Activated naive CD4-positive, alpha-beta T cell treated with anti-CD3 and anti-CD28 coated beads for 36 hours (primary cell): ENCODE measurements at places on chromosomes 2 and 18.

GRCh38 chr2:31274401-31275075, 40.6 kb downstream of the EHD3 start:
- no peak for DNase-seq

- DNase-seq: no peak
Observed at GRCh38 chr2:2229626-2230432, 101.2 kb downstream of the MYT1L start.

DNA sequence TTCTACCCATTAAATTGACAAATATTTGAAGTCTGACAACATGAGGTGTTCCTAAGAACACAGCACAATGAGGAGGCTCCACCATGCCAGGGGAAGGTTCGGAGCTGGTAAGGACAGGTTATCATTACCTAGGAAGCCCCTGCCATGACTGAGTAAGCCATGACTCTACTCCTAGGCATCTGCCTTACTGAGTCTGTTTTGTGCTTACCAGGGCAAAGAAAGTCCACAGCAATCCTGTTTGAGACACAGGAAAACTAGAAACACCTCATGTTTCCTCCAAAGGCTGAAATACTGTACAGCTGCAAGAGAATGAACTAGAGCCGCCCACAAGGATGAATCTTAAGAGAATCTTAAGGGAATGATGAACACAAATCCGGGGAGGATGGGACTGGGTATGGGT, 11.6 kb downstream of the TGFBRAP1 start:
- DNase-seq: no peak

DNA sequence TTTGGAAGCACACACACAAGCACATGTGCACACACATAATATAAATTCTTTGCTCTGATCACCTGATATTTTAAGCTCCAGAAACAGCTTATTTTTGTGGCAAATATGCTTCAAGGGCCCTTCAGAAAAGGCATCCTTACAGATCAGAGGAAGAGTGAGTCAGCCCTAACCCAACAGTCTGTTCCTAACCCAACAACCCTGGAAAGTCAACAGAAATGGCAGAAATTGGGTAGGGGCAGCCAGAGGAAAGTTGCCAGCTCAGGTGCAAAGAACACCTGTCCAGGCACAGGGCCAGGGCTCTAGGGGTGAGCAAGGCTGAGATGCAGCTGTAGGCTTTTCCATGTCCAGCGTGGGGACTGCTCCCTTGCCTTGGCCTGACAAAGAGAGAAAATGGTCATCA, 6.4 kb upstream of the NCKAP5 start:
- DNase-seq: no peak

DNA sequence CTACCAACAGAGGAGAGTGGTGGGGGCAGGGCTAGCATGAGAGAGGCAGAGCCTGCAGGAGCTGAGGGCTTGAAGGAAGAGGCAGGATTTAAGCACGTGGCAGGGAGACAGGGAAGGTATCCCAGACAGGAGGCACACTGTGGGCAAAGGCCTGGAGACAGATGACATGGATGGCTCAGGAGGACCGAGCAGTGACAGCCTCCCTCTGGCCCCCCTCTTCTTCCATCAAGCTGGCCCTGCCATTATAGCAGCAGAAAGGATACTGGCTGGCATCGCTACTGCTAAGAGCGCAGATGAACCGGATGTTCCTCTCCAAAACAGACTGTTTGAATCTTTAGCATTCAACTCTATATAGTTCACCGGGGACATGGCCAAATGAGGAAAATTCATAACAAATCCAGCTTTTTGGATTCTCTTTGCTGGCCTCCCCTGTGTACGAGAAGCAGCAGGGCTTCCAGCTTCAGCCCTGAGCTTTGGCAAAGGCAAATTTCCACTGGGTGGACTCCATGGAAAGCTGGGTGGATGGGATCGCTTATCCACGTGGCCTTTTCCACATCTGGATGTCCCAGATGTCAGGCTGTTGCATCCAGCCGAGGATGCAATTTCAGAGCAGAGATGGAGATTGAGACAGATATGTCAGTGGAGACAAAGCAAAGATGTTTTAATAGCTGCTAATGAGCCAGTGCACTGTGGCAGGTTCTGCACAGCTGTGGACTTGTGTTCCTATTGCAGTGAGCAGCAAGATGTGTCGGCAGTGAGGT, 36.2 kb downstream of the CAPN13 start:
- DNase-seq: no peak

DNA sequence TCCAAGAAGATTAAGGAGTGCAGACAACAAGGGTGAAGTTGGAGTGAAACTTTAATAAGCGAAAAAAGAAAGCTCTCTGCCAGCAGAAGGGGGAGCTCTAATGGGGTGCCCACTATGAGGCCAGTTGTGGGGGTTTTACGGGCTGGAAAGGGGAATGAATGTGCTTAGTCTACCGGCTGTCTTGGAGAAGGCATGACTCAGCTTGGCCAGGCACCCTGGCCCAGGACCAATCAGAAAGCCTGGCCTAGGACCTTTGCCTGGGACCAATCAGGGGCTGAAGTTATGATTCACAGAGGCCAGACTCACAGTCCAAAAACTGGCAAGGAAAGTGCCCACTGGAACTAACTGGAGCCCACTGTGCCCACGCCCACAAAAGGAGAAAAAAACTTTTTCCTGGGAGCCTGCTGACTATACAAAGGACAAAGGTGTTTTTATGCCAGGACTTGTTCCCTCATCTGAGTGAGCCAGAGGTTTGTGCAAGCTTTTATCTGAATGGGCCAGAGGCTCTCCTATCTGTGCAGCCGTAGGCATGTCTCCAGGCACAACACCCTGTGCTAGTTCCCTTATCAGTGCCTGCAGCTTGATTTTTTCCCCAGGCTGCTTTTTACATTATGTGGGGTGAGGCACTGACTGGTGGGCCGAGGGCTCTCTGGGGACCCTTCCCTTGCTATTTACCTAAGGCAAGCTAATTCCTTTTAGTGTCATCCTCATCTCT, 18.6 kb downstream of the CMPK2 start:
- no peak for DNase-seq

DNA sequence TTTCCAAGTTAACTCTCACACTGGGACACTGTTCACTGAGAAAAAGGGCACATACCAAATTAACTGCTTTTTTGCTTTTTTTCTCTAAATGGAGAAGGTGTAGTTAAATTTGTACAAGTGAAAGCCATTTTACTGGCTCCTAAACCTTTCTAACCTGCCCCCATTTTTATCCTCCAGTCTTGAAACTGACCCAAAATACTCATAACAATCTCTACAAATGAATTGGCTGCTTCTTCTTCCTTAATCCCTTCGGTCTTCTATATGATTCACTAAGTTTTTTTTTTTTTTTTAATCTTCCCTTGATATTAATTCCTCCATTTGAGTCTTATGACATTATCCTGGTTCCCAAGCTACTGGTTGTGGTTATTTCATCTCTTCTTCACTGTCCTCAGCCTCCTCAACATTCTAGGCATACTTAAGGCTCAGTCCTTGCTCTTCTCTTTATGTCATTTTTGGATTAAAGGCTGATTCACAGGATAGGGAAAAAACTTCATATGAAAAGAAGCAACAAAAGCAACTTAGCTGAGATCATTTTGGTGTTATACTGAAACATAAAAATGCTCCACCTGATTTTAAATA, 19.8 kb downstream of the ORC2 start:
- no peak for DNase-seq

DNA sequence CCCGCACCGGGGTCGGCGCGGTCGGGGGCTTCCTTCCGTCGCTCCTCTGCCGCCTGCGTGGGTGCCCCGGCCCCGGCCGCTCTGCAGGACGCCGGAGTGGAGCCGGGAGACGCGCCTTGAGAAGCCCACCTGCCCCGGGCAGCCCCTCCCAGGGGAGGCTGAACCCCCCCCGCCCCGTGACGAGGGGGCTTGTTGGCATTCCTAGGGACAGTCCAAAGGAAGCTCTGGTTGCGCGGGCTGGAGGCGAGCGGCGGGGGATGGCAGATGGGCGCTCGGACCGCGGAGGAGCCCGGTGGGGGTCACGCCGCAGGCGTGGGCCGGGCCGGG, 133.5 kb upstream of the MGAT5 start:
- no peak for DNase-seq

GRCh38 chr2:43009448-43009847, 217.0 kb downstream of the ZFP36L2 start:
- DNase-seq: no peak

GRCh38 chr2:3257166-3257565, 120.5 kb downstream of the EIPR1 start:
- no peak for DNase-seq
